ENCODE measurements at places on chromosomes 1 and 21.

GRCh38 chr1:59115865-59116264 lies 181.0 kb upstream of the FGGY start:
- H3K36me3 ChIP-seq: no peaks in the 10 kb centered on the region
- H3K4me3 ChIP-seq: no peak overlapping the region
- H3K27me3 ChIP-seq: peaks cover 3% of the 10 kb centered on the region
- DNase-seq: no peak

DNA sequence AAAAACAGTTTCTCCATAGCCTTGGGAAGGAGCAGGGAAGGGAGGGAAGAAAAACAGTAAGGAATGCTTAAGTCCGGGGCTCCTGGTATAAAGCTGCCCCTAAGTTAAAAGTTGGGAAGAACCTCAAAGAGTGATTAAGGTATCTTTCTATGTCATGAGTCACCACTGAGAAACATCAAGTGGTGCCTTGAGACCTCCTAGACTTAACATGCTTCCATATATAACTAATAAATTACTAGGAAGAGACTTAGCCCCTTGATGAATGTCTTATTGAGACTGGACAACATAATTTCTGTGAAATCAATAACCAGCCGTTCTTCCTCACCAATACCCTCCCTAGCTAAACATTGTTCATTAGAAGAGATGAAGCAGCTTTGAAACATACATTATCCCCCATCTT lies 121.8 kb upstream of the SLC44A3 start:
- H3K4me3 ChIP-seq: no peak overlapping the region
- peaks cover 10% of the 10 kb centered on the region for H3K36me3 ChIP-seq
- peak overlapping the region; percentile 60 for H3K27ac ChIP-seq
- H3K27me3 ChIP-seq: no peaks in the 10 kb centered on the region

DNA sequence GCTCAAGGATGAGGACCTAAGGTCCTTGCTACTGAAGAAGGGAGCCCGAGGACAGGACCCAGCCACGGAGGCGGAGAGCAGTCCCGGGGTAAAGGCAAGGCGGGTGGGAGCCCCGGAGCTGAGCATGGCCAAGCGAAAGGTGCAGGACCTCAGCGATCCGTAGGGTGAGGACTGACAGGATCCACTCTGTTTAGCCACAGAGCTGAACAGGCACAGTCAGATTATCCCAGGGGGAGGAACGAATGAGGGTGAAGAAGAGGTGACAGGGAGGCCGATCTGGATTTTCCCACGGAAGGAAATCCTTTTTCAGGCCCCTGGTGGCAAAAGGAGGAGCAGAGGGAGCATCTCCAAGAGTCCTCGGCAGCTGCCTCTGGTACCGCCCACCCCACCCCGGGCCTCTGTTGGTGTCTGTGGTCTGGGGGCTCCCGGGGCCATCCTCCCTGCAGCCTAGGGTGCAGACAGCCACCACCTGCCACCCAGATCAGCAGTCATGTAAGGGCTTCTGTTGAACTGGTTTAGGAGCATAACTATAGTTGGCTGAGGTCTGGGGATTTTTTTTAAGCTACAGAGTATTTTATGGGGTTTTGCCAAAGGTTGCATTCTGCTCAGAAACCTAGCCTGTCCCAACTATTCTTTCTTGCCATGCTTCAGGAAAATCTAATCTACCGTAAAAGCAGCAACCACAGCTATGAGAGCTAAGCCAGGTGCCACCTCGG lies 32.3 kb upstream of the LBR start:
- H3K4me1 ChIP-seq: peaks cover 28% of the 10 kb centered on the region
- no peaks in the 10 kb centered on the region for H3K36me3 ChIP-seq
- DNase-seq: no peak
- peaks cover 2% of the 10 kb centered on the region for H3K27me3 ChIP-seq
- H3K27ac ChIP-seq: no peak overlapping the region
- no peak overlapping the region for H3K4me3 ChIP-seq

DNA sequence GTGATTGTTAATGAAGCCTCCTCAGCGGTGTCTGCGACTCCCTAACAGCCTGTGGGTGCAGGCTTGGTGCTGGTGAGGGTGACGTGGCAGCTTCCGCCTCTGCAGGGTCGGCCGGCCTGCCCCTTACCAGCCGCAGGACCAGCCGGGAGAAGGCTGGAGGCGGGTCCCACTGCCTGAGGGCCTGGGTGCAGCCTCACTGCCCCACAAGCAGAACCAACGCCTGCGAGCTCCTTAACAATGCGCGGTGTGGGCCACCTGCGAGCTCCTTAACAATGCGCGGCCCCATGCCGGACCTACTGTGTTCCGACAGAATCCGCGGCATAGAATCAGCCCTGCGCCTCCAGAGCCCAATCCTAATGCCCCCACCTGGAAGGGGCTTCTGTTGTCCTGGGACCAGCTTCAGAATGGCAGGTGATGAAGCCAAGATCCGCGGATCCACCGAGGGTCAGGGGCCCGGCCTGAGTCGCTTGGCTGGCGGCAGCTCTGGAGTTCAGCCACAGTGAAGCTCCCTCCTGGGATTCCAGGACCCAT lies 54.4 kb upstream of the AJAP1 start:
- peak; percentile 55 for DNase-seq
- H3K4me1 ChIP-seq: no peaks in the 10 kb centered on the region
- no peaks in the 10 kb centered on the region for H3K36me3 ChIP-seq
- peaks cover 37% of the 10 kb centered on the region for H3K27me3 ChIP-seq

GRCh38 chr21:31997191-31997590 lies 124.4 kb downstream of the HUNK start:
- peaks cover 4% of the 10 kb centered on the region for H3K4me1 ChIP-seq
- DNase-seq: no peak
- no peaks in the 10 kb centered on the region for H3K27me3 ChIP-seq
- peak overlapping the region; percentile 8 for H3K27ac ChIP-seq
- H3K4me3 ChIP-seq: no peak overlapping the region

DNA sequence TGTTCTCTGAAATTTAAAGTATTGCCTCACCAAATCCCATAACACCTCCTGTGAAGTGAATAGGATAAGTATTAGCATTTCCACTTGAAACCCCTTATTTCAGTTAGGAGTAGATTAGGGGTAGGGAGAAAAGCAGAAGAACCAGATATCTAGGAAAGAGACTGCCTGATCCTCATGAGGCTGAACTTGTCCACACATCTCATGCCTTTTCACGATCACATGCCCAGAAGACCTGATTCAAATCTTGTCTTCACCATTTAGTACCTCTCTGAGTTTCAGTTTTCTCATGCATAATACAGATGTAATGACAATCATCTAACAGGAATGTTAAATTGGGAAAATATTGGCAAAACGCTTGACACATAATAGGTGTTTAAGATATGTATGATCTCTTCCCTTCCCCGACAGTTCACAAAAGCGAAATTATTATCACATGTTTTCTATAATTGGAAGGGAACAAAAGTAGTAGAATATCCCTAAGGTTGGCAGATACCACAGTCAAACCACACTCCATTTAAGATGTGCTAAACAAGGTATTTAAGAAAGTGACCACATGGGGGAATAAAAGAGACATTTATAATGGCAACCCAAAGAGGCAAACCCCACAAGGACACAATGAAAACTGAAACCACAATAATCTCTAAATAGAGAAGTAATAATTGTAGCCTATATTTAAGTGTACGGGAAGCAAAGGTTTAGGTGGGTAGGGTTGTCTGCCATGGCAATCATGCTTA lies 25.2 kb downstream of the GFI1 start:
- H3K4me1 ChIP-seq: no peaks in the 10 kb centered on the region
- no peak overlapping the region for H3K27ac ChIP-seq
- no peaks in the 10 kb centered on the region for H3K36me3 ChIP-seq
- no peak overlapping the region for H3K4me3 ChIP-seq

- DNase-seq: no peak
- H3K27ac ChIP-seq: no peak overlapping the region
- peaks cover 13% of the 10 kb centered on the region for H3K4me1 ChIP-seq
- no peaks in the 10 kb centered on the region for H3K36me3 ChIP-seq
- peaks cover 8% of the 10 kb centered on the region for H3K27me3 ChIP-seq
Measured at GRCh38 chr1:197989058-197989457, 71.9 kb downstream of the LHX9 start.

- H3K27me3 ChIP-seq: no peaks in the 10 kb centered on the region
- no peak overlapping the region for H3K27ac ChIP-seq
- H3K4me3 ChIP-seq: no peak overlapping the region
- no peak for DNase-seq
- no peaks in the 10 kb centered on the region for H3K4me1 ChIP-seq
Measured at GRCh38 chr1:200206340-200206739, 178.8 kb downstream of the NR5A2 start.

DNA sequence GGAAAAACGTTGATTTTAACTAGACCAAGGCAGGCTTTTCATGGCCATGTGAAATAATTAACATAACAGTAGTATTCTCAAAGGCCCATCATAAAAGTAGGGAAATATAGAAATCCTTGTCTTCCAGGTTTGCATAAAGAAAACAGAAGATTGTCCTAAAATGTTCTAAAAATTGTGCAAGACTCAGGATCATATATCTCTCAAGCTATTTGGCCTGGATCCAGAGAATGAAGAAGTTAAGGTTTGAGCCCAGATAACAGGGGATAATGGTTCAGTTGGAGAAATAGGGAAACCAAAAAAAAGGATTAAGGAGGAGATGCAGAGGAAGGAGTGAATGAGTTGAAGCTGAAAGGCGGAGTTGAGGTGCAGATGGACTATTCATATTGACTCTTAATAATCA lies 555.5 kb upstream of the NR5A2 start:
- H3K4me1 ChIP-seq: no peaks in the 10 kb centered on the region
- H3K27me3 ChIP-seq: no peaks in the 10 kb centered on the region
- no peaks in the 10 kb centered on the region for H3K36me3 ChIP-seq
- H3K4me3 ChIP-seq: no peak overlapping the region

Measured in type B pancreatic cell (in vitro differentiated cells).